ENCODE measurements at places on chromosomes 6 and 20.

GRCh38 chr6:131400779-131401496 lies 172.1 kb upstream of the ARG1 start:
- ATAC-seq = no peak

DNA sequence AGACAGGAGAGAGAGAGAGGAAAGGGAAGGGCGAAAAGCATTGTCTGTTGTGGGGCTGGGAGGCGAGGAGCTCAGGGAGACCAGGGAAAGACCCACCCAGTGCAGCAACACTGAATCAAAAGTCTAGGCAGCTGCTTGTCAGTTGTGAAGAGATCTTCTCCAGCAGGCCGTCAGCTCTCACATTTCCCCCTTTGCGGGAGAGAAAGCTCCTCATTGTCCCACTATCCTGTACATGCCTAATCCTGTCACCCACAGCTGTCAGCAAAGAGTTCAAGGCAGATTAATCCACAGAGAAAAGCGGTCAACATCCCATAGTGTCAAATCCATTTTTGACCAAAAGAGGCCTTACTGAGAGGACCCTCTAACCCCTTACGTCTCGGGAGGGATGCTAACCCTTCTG lies 27.3 kb downstream of the RNF182 start:
- ATAC-seq = no peak

GRCh38 chr6:166004471-166004870 lies 163.2 kb downstream of the TBXT start:
- no peak for ATAC-seq

GRCh38 chr20:37559312-37560027 lies 31.8 kb upstream of the BLCAP start:
- ATAC-seq = no peak

Measured in SK-N-SH treated with all-trans-retinoic acid at 6 μM for 48 hours (cell line).